Spleen (tissue), 13 donors: ENCODE measurements at places on chromosomes 6 and 20. TPM values are rescaled to one million over a fixed set of nuclear protein-coding genes. Genes with fewer than 3 reads are reported as not detected.

Gene DSN1
- total RNA-seq: 10.5 TPM

Gene VGLL2
- not detected for total RNA-seq

Gene ADGRB3
- 3.0 TPM for total RNA-seq

Gene ZKSCAN4
- total RNA-seq: 10.4 TPM

Gene BANF2
- not detected for total RNA-seq

Gene COL19A1
- 11.1 TPM for total RNA-seq

Gene OTOR
- total RNA-seq: not detected

Gene DEF6
- total RNA-seq: 69.1 TPM

Gene HS3ST5
- total RNA-seq: not detected

Gene ASIP
- not detected for total RNA-seq

Gene BPIFB1
- not detected for total RNA-seq

Gene GPLD1
- total RNA-seq: 2.0 TPM

DNA sequence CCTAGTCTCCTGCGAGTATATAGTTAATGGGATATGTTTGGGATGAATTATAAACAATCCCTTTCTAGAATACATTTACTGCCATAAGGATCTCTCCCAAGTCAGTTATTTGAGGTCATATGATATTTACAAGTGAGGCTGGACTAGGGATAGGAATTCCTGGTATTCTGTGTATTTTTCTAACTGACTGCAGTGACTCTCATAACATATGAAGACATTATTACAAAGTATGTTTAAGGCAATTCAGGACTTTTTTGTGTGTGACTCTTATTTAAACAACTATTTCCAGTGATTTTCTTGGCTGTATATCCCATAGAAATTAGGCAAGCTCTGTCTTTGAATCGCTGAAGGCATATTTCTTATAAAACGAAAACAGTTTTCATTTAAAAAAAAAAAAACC is 18.4 kb upstream of the TNFAIP3 start:
- no peaks in the 10 kb centered on the region for H3K27me3 ChIP-seq
- peaks cover 34% of the 10 kb centered on the region for H3K4me1 ChIP-seq
- no peak overlapping the region for H3K4me3 ChIP-seq
- no peaks in the 10 kb centered on the region for H3K36me3 ChIP-seq
- no peak for DNase-seq
- H3K27ac ChIP-seq: no peak overlapping the region

GRCh38 chr6:13769655-13770053 is 44.7 kb downstream of the MCUR1 start:
- no peak overlapping the region for H3K4me3 ChIP-seq
- H3K36me3 ChIP-seq: no peaks in the 10 kb centered on the region
- peaks cover 26% of the 10 kb centered on the region for H3K4me1 ChIP-seq
- no peaks in the 10 kb centered on the region for H3K27me3 ChIP-seq

- H3K27me3 ChIP-seq: no peaks in the 10 kb centered on the region
- H3K4me1 ChIP-seq: no peaks in the 10 kb centered on the region
- H3K36me3 ChIP-seq: no peaks in the 10 kb centered on the region
- no peak overlapping the region for H3K4me3 ChIP-seq
- no peak for DNase-seq
Observed at GRCh38 chr6:139080255-139080920, 51.8 kb downstream of the ABRACL start.

GRCh38 chr6:30500421-30501355 is 11.4 kb downstream of the HLA-E start:
- DNase-seq: no peak
- H3K4me3 ChIP-seq: peak overlapping the region; percentile 11
- H3K27me3 ChIP-seq: no peaks in the 10 kb centered on the region

DNA sequence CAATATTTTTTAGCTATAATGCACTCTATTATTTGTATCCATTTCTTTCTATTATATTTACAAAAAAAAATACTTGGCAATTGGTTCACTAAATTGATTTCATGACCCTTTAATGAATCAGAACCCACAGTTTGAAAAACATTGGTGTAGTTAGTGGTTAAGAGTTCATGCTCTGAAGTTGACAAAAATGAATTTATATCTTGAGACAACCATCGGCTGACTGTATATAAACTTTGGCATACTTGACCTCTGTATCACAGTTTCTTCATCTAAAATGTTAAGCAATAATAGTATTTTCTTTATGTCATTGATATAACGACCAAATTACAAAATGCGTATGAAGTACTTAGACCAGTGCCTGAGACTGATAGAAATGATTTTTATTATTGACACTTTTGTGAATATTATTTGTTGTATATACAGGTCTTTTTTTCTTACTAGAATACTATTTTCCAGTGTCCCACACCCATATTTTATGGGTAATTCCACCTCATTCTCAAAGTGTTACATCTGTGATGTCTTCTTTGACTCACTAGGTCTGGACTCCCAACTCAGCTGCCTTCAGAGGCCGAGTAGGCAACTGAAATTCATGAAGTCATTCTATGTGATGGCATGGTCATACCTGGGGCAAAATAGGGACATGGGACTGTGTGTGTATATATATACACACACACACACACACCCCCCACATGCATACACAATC is 459.2 kb downstream of the RFPL4B start:
- H3K27me3 ChIP-seq: no peaks in the 10 kb centered on the region
- no peaks in the 10 kb centered on the region for H3K4me1 ChIP-seq
- no peaks in the 10 kb centered on the region for H3K36me3 ChIP-seq
- H3K27ac ChIP-seq: no peak overlapping the region

DNA sequence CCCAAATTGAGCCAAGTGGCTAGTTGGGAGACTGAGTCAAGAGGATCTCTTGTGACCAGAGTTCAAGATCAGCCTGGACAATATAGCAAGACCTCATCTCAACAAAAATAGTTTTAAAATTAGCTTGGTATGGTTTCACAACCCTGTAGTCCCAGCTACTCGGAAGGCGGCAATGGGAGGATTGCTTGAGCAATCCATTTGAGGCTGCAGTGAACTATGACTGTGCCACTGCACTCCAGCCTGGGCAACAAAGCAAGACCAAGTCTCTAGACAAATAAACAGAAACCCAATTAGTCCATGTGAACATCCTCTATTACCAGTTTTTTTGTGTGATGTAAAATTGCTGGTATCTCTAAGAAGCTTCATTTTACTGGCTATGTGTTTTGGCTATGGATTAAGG is 106.2 kb downstream of the TULP4 start:
- no peaks in the 10 kb centered on the region for H3K27me3 ChIP-seq
- no peak overlapping the region for H3K4me3 ChIP-seq
- no peaks in the 10 kb centered on the region for H3K4me1 ChIP-seq
- no peak overlapping the region for H3K27ac ChIP-seq
- no peaks in the 10 kb centered on the region for H3K36me3 ChIP-seq

- H3K27ac ChIP-seq: peak overlapping the region; percentile 95
- peak; percentile 69 for DNase-seq
- H3K27me3 ChIP-seq: no peaks in the 10 kb centered on the region
Observed at GRCh38 chr20:1324598-1325172, 4.3 kb downstream of the SDCBP2 start.

DNA sequence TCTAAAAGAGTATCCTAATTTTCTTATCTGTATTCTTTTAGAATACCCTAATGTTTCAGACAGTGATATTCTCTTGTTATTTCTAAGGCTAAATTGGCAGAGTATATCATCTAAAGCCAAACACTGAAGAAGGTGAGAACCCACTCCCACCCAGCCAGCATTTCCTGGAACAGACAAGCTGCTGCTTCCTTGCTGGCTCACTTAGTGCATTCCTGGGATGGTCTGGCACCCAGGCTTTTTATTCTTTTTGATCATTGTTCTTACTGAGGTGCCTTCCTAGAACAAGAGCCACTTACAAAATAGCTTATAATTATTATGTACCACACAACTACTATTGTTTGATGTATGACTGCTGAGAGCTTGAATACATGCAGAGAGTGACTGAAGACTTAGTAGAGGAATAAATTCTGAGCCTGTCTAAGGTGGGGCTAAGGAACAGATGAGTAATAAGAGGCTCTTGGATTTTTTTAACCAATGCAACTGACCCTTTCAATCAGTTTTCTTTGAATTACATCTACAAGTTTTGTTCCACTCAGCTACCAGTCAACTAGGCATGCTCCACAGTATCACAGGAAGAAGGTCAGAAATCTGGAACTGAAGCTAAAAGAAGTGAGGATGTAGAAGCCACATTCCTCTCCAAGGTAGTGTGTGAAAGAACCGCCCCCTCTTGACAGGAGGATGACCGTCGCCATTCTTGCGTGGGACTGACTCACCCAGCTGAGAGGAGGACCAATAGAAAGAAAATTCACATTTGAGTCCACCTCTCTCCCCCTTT is 30.1 kb downstream of the PRPH2 start:
- no peaks in the 10 kb centered on the region for H3K4me1 ChIP-seq
- no peak overlapping the region for H3K27ac ChIP-seq
- no peak overlapping the region for H3K4me3 ChIP-seq

GRCh38 chr6:112988748-112989147 is 641.6 kb downstream of the RFPL4B start:
- no peak for DNase-seq
- no peak overlapping the region for H3K4me3 ChIP-seq

DNA sequence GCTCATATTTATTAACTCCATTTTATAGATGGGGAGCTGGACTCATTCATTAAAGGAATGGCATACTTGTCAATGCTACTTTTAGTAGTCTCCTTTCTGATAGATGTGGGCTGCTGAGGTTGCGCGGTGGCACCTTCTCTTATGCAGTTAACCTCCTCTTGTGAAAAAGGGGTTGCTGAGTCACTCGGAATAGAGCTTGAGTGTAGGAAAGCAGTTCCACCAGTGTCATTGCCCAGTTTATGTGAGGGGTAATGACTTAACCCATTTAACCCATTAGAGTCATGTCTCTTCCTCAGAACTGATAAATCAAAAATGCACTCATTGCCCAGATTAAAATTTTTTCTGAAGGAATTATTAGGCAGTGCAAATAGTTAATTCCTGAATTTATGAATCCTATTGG is 6.3 kb downstream of the MAPK14 start:
- no peak overlapping the region for H3K27ac ChIP-seq
- H3K4me3 ChIP-seq: no peak overlapping the region
- H3K4me1 ChIP-seq: peaks cover 55% of the 10 kb centered on the region
- no peak for DNase-seq
- H3K36me3 ChIP-seq: no peaks in the 10 kb centered on the region

DNA sequence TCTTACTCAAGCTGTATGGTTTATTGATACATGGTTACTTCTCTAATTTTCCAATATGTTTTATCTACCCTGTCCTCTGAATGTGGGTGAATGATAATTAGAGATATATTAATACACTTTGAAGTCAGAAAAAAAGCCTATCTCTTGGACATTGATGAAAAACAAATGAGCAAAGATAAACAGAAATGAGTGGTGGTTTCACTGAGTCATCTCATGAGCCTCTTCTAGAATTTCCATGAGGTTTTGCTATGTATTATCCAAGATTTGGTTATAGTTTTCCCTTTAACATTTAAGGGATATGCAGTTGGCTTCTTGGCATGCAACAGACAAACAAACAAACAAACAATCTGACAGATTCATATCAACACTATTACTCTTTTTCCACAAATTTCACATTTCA is 586.8 kb downstream of the RFPL4B start:
- DNase-seq: no peak
- peaks cover 12% of the 10 kb centered on the region for H3K4me1 ChIP-seq
- H3K27me3 ChIP-seq: no peaks in the 10 kb centered on the region
- H3K36me3 ChIP-seq: no peaks in the 10 kb centered on the region

DNA sequence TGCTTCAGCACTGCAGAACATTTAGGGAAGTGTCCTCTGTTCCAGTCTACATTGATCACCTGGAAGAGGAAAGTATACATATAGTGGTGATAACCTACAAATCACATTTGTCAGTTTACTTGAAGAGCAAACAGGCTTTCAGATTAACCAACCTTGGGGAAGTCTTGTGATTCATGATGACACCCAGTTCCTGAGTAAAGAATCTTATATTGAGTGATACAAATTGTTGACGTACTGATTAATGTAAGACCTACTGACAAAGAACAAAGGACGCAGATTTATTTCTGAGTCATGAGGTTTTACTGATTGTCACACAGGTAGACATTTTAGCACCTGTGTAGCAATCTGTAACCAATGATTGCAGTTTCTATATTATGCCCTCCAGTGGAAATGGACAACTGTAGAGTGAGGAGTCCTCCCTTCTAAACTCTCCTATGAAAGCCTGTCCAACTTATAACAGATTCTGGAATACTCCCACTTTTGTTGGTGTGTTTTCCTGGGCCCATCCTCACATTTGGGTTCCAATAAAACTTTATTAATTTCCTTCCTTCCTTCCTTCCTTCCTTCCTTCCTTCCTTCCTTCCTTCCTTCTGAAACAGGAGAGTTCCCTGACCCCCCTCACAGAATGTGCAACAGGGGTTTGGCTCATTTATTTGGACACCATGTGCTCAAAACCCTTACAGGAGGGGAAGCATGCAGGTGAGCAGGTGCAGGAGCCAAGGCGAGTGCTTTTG is 113.5 kb downstream of the SLC35B3 start:
- no peaks in the 10 kb centered on the region for H3K4me1 ChIP-seq
- no peak overlapping the region for H3K27ac ChIP-seq
- H3K27me3 ChIP-seq: no peaks in the 10 kb centered on the region
- H3K36me3 ChIP-seq: no peaks in the 10 kb centered on the region
- H3K4me3 ChIP-seq: no peak overlapping the region
- DNase-seq: no peak

- H3K4me3 ChIP-seq: no peak overlapping the region
- H3K27me3 ChIP-seq: no peaks in the 10 kb centered on the region
- no peak overlapping the region for H3K27ac ChIP-seq
- DNase-seq: no peak
- no peaks in the 10 kb centered on the region for H3K36me3 ChIP-seq
Observed at GRCh38 chr6:67667637-67668422, 967.3 kb upstream of the ADGRB3 start.

GRCh38 chr20:41786158-41786557 is 168.0 kb upstream of the CHD6 start:
- no peaks in the 10 kb centered on the region for H3K36me3 ChIP-seq
- H3K4me3 ChIP-seq: no peak overlapping the region
- H3K27ac ChIP-seq: no peak overlapping the region
- DNase-seq: no peak
- no peaks in the 10 kb centered on the region for H3K4me1 ChIP-seq
- H3K27me3 ChIP-seq: no peaks in the 10 kb centered on the region

GRCh38 chr6:56483929-56484328 is 158.8 kb downstream of the DST start:
- no peaks in the 10 kb centered on the region for H3K27me3 ChIP-seq
- no peak overlapping the region for H3K27ac ChIP-seq
- no peak overlapping the region for H3K4me3 ChIP-seq
- H3K36me3 ChIP-seq: peaks cover 32% of the 10 kb centered on the region
- no peak for DNase-seq
- no peaks in the 10 kb centered on the region for H3K4me1 ChIP-seq

- no peak overlapping the region for H3K4me3 ChIP-seq
- H3K4me1 ChIP-seq: no peaks in the 10 kb centered on the region
- DNase-seq: no peak
- no peaks in the 10 kb centered on the region for H3K36me3 ChIP-seq
- no peaks in the 10 kb centered on the region for H3K27me3 ChIP-seq
- no peak overlapping the region for H3K27ac ChIP-seq
Observed at GRCh38 chr6:75089151-75089897, 116.5 kb downstream of the COL12A1 start.
